Retinal pigment epithelial cell (primary cell): ENCODE measurements at places on chromosomes 7 and 10.

DNA sequence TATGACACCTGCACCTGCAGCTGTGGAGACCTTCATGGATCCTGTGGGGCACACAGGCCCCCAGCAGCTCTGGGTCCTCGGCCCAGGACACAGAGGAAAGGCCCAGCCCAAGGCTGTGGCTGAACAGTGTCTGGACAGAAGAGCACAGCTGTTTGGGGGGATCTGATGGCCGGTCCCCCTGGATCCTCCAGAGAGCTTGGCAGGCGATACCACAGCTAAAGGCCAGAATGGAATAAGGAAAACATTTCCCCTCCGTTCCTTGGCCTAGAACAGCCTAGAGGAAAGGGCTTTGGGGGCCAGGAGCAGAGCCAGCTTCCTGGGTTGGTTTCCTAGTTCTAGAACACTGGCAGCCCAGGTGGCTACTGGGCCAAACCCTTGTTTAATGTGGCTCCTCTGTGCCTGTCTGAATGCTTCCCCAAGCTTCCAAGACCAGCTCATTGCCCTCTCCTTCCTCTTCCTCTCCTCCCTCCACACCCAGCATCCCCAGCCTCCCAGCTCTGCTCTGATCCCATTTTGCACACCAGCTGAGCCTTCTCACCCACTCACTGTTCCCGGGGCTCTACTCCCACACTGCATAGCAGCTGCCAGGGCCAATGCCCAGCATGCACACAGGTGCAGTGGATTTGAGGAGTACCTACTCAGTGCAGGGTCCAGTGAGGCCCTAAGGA lies 46.9 kb downstream of the GPAM start:
- DNase-seq = no peak

DNA sequence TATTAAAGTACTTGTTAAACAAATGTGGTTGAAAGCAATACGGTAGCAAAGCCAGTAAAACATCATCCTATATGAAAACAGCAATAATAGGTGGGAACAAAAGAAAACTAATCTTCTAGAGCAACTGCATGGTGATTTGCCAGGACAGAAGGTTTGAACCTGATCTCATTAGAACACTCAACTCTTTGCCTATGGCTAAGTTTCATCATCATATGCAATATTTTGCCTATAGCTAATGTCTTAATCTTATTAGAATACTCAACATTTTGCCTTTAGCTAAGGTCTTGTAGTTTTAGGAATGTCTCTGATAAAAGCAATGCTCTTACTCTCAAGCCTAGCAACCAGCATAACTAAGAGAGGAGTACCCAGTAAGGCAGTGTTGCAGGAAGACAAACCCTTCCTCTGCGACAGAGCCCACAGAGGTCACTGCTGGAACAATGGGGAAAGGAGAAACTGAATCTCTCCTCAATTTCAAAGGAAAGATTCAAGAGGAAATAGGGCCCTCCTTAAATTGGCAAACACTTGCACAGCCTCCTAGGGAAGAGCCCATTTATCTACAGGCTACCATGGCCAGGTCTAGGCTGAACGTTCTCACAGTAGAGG lies 38.3 kb downstream of the CADPS2 start:
- no peak for DNase-seq

- DNase-seq = no peak
Observed at GRCh38 chr7:25029075-25029474, 49.1 kb upstream of the OSBPL3 start.

DNA sequence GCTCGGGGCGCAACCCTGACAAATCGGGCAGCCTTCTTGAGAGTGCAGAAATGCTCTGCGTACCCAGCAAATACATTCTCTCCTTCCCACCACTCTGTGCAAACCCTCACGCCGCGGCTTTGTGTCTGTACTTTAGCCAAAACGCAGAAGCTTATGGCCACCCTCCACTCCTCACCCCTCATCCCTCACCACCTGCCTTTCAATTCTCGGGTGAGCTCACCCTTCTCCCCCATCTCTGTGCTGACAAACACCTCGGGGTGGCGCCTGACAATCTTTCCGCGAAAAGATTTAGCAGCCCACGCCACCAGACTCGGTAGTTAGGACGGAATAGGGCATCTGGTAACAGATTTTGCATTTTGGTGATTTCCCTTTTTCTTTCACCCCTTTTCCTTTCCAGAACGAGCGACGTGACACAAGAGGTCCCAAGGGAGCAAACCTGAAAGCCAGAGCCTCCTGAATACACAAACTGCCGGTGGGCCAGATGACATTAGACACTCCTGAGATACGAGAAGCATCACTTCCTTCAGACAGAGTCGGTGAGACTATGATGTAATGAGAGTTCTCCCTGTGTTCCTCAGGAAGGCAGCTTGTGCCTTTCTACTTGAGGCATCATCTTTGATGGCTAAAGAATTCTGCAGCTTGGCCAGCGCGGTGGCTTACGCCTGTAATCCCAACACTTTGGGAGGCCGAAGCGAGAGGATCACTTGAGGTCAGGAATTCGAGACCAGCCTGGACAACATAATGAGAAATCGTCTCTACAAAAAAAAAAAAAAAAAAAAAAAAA lies 671 bp upstream of the ATAD1 start:
- DNase-seq = no peak

GRCh38 chr7:23698822-23699221 lies 11.2 kb upstream of the STK31 start:
- no peak for DNase-seq

DNA sequence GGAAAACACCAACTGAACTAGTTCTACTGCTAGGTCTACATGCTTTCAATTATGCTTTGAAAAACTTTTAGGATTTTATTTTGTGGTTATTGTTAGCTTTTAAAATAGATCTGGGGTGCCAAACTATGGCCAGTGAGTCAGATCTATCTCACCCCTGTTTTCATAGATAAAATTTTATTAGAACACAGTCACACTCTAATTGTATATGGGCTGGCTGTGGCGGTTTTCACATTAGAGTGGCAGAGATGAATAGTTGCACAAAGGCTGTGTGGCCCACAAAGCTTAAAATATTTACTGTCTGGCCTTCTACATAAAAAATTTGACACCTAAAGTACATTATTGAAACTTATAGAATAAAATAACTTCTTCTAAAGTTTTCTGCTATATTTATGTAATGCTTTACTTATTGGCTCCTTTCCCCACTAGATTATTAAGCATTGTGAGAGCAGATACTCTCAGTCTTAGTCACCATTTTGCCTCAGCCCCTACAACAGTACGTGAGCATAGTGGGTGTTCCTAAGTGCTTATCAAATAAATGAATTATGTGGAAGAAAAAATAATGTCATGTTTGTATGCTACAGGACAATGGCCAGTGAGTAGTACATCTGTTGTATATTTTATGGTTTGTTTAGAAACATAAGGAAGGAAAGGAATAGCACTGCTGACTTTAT lies 5.4 kb upstream of the SUV39H2 start:
- peak; percentile 22 for DNase-seq

DNA sequence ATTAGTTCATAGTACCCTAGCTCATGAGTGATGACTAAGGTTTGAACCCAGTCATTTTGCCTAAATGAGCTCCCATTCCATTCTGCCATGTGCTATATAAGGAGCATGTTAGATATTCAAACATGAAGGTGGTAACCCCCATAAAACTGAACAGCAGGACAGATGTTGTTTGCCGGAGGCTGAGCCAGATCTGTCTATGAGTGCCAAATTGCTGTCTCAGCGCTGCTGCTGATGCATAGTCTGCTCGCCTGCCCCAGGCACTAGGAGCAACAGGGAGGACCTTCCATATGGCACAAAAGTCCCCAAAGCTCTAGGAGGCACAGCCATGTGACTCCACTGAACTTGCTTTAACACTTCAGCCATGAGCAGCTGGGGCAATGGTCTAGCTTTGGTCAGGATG lies 466.0 kb upstream of the GHITM start:
- DNase-seq = no peak

- no peak for DNase-seq
Observed at GRCh38 chr10:2837674-2838073, 229.7 kb upstream of the PFKP start.

- DNase-seq = no peak
Observed at GRCh38 chr7:4683884-4684565, 1.9 kb downstream of the FOXK1 start.

- no peak for DNase-seq
Observed at GRCh38 chr7:40437936-40438634, 303.3 kb downstream of the SUGCT start.

DNA sequence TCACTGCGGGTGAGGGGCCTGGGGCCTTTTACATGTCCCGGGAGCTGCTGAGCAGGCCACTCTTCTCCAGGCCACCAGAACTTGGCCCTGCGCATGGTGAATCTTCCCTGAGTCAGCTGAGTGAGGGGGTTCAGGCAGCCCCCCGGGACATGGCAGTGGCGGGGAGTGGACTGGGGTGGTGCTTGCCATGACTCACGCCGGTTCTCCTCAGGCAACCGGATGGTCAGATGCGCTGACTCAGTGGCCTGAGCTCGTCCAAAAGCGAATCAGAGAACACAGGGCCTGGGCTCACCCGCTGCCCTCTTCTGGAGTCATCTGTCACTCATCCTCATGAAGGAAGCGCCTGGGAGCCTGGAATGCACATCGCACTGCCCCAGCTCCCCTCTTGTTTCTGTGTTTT lies 33.5 kb downstream of the HTRA1 start:
- DNase-seq = no peak

DNA sequence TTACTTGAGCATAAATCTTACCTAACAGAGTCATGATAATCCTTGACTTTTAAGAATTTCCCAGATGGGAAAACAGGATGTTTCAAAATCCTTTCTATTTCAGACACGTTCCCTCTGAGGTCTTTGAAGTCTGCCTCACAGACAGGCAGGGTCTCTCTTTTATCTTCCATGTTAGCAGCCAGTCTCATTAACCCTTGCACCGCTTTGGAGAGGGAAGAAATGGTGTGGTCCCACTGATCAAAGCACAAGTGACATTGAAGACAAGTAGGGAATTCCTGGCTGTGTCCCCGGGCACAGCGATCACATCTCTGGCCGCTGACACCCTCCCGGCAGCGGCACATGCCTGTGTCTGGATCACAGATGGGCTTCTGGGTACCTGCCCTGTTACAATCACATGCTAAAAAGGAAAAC lies 52.7 kb upstream of the LAMB1 start:
- DNase-seq = no peak

DNA sequence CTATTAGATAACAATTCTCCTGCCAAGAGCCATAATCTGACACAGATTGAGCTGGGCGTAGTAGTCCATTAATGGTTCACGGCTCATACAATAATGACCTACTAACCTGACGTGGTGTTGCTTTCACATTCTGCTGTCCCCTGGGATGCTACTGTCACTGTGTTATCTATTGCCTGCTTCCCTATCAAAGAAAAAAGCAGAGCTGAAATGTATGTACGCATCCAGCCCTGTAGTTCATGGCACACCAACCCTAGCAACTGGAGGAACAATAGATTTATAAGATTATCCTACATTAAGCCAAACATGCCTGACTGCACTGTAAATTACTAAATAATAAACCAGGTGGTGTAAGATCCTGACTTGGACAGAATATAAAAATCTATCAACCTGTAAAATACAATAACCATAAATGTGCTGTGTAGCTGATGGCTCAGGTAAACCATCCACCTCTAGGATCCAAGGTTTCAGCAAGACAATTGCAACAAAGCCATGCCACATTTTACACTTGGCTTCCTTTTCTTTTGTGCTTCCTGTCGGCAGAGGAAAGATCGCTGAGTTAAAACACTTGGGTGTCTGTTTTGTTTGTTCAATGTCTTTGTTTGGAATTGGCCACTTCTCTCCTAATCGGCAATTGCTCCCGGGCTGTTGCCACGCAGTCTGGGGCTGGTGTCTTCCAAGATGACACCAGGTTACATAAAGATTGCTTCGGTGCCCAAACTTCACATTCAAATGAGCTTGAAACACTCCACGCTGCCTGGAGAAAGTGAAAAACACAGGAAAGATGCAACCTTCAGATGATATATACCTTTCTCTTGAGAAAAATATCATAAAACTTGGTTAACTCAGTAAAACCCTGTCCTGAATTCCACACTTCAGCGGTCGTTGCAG lies 143.9 kb upstream of the MGMT start:
- DNase-seq = no peak

- DNase-seq = no peak
Observed at GRCh38 chr10:5046410-5046809, 42.8 kb upstream of the AKR1C2 start.
